Hypothalamus (tissue), 51 donors: ENCODE measurements at places on chromosomes 5 and 9.

DNA sequence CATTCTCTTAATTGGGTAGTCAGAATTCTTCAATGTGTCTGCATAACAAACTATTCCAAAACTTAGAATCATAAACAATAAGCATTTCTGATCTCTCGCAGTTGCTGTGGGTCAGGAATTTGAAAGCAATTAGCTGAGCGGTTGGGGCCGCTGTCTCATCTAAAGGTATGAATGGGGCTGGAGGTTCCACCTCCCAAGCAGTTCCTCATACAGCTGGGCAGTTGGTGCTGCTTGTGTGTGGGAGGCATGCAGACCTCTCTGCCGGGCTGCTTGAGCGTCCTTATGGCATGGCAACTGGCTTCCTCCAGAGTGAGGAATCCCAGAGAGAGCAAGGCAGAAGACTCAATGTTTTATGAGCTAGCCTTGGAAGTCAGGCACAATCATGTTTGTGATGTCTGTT lies 30.2 kb upstream of the SEMA4D start:
- DNase-seq = no peak

DNA sequence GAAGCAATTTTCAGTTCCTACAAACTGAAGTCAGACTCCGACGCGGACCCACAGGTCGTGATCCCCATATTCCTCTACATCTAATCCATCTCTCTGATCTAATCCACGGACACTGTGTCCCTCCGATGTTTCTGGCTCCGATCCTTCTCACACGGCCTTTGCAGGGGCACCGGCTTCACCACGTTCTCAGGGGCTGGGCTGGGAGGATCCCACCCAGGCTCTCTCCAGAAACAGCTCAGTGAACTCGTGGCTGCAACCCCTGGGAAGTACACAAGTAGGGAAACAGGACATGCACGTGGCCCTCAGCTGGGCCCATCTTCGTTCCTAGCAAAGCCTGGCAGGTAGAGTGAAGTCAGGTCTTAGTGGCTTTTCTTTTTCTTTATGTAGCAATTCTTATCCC lies 49.1 kb upstream of the OLFM1 start:
- DNase-seq = no peak

GRCh38 chr5:135398160-135398854 lies 724 bp downstream of the MACROH2A1 start:
- no peak for DNase-seq

DNA sequence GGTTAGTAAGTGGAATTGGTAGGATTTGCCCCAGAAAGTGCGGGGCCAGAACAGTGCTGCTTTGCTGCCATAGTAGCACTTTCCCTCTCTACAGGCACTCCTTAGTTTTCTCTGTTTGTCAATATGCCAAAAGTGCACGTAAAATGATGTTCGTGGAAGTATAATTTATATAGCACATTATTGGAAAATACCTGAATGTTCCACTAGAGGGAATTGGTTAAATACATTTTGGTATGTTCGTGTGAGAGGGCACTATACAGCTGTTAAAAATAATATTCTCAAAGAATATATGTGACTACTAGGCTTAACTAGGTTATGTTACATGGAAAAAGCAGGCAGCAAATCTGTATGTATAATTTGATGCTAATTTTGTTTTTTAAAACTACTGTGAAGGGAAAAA lies 184.0 kb upstream of the GDNF start:
- no peak for DNase-seq

DNA sequence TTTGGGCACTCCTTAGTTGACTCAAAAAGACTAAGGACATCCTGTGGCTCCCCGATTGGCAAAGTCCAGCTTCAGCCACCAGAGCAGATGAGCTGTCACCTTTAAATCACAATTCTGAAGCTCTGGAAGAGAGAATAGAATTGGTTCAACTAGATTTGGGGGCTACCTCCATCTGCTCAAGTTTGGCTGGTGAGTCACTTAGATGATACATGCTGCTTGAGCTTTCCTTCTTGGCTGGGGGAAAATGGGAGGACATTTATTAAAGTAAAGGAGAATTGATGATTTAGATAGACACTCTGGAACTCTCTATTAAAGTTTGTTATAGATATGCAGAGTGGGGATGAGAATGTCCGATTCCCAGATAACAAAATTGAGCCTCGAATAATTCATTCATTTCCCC lies 30.0 kb upstream of the GRIA1 start:
- DNase-seq = no peak

GRCh38 chr5:73908395-73908794 lies 282.4 kb downstream of the ARHGEF28 start:
- no peak for DNase-seq

- no peak for DNase-seq
Measured at GRCh38 chr9:72665421-72665820, 144.0 kb downstream of the TMC1 start.

- no peak for DNase-seq
Measured at GRCh38 chr9:111501648-111502047, 17.5 kb upstream of the ECPAS start.

- DNase-seq = no peak
Measured at GRCh38 chr9:37382982-37383357, 39.5 kb upstream of the GRHPR start.

DNA sequence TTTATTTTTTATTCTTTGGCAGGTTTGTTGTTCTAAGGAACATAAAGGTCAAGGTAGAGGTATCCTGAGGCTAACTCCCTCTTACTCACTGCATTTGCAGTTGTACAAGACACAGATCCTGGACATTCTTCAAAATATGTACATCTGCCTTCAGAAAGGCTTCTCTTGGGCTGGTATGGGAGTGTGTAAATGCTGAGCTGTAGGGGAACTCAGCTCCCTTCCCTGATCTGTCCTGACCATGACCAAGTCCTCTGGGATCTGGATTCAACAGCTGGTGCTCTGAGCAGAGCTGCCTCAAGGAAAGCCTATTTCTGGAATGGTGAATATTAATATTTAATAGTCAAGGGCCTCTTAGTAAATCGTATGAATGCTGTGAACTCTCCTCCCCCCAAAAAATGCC lies 117.4 kb downstream of the PRKACG start:
- no peak for DNase-seq

GRCh38 chr9:77810637-77811119 lies 162.6 kb upstream of the GNA14 start:
- DNase-seq = no peak

DNA sequence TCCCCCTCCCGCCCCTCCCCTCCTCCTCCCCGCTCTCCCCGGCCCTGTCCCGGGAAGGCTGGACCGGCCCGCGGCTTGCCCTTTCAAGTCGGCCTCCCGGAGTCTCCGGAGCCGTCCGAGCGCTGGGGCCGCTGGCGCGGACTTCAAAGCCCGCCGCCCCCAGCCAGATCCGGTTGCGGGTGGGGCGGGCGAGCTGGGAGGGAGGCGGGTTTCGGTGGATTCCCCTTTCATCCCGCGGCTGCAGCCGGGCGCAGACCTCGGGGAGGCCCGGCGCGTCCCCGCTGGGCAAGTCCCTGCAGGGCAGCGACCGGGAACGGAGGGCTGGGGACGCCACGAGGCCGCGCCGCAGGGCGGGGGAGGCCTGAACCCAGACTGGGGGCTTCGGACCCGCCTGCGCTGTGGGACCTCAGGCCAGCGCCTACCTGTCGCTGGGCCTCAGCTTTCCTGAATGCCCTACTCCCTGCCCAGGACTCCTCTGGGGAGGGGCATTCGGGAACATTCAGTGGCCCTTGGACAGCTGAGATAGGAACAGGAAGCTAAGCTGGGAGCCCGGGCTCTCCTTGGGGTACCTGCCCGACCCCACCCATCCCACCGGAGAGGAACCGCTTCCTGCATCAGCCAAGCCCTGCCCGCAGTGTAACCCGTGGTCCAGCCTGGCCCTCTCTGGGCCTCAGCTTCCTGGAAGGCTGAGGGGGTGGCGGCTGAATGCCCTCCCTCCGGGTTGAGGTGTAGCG lies 23.4 kb downstream of the C9orf50 start:
- no peak for DNase-seq

DNA sequence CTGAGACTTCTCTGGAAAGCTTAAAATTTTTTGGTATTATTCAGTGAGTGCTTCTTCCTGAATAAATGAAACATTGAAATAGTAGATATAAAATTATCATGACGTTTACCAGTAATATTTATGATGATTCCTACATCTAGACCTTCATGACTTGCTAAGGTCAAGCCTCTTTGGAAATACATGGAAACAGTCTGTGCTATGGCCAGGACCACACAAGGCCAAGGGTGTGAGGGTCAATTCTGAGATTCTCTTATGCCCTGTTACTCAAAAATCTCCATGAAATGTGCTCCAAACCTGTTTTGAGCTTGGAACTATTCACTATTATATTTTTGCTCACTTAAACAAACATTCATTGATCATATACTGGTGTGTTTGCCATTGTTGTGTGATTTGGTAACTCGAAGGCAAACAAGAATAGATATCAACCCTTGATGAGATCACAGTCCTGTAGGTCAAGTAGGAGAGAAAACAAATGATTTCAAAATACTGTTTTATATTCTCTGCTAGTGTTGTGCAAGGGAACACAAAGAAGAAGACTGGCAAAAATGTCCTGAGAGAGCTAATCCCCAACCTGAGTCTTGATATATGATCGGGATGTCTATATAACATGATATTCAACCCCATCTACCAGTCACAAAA lies 1254.9 kb upstream of the DMAC1 start:
- no peak for DNase-seq

DNA sequence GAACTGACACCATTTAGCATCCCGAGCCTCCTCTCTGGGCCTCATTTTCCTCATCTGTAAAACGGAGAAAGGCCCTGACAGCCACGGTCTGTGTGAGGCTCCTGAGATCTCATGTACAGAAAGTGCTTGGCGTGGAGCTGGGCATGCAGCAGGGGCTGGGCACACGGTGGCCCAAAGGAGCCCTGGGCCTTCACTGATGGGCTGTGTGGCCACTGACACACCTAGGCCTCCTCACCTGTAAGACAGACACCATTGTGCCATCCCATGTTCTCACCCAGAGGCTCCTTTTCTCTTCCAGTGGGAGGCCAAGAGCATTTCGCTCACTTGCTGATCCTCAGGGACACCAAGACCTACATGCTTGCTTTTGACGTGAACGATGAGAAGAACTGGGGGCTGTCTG lies 1.6 kb downstream of the ORM1 start:
- DNase-seq = no peak

GRCh38 chr5:76535577-76535976 lies 87.6 kb downstream of the F2RL2 start:
- DNase-seq = no peak

- no peak for DNase-seq
Measured at GRCh38 chr9:37426846-37427245, 4.3 kb downstream of the GRHPR start.

DNA sequence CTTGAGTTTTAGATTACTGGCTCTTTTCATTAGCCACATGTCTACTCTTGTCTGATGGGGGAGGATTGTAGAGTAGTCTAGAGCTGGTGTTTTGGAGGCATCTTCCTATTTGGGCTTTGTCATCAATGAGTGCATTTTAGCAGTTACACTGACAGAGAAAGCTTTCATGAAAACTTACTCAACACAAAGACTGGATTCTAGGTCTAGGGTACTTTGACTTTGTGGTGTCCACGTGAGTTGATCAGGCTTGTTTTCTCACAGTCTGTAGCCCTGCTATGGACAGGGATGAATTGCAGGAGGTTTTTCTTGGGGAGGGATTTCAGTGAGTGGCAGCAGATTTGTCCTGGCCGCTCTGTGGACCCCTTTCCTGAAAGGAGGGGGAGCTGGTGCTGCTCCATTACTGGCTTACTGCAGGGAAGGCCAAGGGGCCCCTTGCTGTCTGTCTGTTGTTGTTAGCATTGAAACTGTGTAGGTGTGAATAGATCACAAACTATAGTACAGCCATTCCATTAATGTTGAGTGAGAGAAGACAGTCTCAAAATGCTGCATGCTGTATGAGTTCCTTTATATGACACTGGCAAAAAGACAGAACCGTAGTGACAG lies 6.6 kb downstream of the TRIO start:
- no peak for DNase-seq

DNA sequence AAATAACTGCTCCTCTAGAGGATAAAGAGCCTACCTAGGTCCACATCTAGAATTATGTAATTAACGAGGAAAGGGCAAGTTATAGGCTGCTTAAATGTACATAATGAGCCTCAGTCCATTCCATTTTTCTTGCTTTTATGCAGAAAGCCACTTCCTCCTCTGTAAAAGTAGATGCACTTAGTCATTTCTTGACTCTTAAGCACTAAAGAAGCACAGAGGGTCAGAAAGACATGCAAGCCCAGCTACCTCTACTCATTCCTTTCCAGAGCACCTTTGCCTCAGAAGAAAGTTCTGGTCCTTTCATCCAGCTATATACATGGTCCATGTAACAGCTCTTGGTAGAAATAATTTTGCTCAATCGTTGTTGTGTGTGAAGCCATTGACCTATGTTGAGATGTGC lies 308.0 kb upstream of the NREP start:
- DNase-seq = no peak
